ENCODE measurements at places on chromosomes 16 and 17. TPM values are rescaled to one million over a fixed set of nuclear protein-coding genes. Genes with fewer than 3 reads are reported as not detected.

FBXW10B gene
- total RNA-seq: 5.7 TPM

GRCh38 chr16:67286441-67287235 is 7.3 kb downstream of the PLEKHG4 start:
- DNase-seq: no peak

C17orf50 gene
- not detected for total RNA-seq

DNA sequence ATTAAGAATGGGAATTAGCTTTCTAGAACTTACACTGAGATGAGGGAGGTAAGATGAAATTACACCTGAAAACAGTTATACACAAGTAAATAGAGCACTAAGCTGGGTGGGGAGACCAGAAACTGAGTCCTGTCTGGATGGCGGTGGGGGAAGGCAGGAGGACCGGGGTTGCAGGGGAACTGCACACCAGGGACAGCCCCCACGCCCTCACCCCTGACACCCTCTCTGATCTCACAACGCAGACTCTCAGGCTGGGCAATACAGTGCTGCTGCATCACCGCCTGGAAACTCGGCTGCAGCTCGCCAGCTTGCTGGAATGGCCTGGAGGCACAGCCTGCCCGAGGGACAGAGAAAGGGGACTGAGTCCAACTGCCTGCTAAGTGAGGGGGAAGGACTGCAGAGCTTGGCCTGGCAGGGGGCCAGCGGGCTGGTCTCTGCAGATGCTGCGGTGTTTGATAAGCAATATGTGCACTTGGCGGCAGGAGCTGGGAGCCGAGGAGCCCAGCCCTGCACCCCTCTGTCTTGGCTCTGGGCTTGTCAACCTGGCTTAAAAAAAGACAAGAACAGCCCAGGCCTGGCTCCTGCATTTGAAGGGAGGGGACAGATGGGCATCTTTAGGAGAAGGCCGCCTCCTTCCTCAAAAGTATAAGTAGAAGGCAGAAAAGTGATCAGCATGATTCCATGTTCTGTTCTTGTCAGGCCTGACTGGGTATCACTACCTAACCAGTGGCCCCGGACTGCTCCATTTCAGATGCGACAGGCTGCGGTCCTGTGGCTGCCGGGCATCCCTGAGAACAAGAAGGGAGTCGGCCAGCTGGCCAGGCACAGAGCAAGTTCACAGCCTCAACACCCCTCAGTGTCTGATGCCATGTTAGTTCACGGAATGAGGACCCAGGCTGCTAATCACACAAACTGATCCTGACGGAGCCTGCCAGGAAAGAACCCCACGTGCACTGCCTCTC is 30.2 kb downstream of the SPHK1 start:
- DNase-seq: no peak

POLR2A gene
- 10.9 TPM for total RNA-seq

DNA sequence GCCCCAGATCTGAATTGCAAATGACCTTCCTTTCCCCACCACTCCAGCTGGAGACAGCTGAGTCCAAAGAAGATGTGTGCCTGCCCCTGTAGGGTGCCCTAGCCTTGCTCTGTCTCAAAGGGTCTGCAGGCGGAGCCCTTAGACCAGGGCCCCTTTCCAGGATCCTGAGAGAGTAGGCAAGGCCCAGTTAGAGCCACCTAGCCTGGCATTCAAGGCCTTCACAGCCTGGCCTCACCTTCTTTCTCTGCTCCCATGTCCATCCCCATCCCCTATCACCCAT is 66.6 kb upstream of the LHX1 start:
- no peak for DNase-seq

DNA sequence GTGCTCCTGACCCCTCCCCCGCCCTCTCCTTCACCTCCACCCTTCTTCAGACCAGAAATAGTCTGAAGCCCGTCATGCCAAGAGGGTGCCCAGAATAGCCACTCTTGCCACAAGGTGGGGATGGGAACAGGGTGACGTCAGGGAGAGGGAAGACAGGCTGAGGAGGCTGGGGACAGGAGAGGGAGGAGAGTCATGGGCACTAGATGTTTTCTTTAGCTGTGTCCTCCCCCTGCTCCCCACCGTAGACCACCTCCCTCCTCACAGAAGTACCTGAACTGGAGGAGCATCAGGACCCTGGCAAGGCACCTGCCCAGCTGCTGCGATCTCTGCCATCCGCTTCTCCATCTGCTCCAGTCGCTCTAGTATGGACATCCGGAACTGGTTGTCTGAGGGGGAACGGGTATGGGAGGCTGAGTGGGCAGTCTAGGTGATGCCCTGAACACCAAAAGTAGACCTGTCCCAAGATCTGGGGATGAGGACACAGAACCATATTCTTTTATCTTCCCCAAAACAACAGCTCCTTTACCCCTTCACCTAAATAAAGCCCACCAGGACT is 6.6 kb upstream of the SPAG7 start:
- no peak for DNase-seq

SLC52A1 gene
- not detected for total RNA-seq

Measured in Caki2 (cell line).